Smooth muscle cell of the brain vasculature (primary cell): ENCODE measurements at places on chromosomes 11 and 22.
A peak's percentile ranks its signal among the peaks of the same experiment; 100 is the strongest.

DNA sequence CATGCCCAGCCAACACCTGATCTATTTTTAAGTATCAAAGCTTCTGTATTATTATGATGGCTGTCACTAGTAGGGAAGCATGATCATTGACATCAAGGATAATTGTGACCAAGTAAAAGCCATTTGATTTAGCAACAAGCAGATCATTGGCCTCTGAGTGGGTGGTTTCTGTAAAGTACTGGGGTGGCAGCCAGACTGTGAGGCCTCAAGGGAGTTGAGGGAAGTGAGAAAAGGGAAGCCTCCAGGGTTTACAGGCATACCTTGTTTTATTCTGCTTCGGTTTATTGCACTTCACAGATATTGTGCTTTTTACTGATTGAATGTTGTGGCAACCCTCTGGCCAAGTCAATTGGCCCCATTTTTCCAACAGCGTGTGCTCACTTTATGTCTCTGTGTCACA is 60.1 kb downstream of the PRR5L start:
- no peak for DNase-seq

DNA sequence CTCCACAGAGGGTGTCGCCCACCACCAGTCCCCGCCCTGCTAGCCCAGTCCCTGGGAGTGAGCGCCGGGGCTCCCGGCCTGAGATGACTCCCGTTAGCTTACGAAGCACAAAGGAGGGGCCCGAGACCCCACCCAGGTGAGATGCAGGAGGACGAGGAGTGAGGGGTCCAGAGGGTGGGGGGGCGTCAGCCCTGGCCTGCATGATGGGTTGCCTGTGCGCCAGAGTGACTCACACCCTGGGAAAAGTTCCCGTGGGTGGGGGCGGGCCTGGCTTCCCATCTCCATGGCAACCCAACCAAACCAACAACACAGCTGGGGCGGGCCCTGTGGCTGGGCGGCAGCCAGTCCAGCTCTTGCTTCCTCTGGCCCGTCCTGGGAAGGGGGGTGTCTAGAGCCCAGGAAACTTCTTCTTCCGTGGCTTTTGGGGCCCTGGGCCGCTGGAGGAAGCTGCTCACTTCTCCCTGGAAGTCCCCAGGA is 4.5 kb downstream of the GAS2L1 start:
- DNase-seq: peak; percentile 88

DNA sequence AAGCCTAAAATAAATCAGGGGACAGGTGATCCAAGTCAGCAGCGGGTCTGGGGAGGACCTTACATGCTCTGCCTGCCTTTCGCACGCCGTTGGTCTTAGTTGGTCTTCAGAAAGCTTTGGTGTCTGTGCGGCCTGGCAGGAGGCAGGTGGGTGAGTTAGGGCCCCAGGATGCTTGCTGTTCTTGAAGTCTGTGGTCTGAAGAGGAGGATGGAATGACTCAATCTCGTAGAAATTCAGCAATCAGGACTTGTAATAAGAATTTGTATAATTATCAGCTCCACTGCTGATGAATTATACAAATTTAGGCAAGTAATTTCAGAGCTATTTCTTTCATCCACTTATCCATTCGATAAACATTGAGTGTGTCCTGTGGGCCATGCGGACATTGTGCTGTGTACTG is 138.5 kb downstream of the FEZ1 start:
- DNase-seq: no peak

DNA sequence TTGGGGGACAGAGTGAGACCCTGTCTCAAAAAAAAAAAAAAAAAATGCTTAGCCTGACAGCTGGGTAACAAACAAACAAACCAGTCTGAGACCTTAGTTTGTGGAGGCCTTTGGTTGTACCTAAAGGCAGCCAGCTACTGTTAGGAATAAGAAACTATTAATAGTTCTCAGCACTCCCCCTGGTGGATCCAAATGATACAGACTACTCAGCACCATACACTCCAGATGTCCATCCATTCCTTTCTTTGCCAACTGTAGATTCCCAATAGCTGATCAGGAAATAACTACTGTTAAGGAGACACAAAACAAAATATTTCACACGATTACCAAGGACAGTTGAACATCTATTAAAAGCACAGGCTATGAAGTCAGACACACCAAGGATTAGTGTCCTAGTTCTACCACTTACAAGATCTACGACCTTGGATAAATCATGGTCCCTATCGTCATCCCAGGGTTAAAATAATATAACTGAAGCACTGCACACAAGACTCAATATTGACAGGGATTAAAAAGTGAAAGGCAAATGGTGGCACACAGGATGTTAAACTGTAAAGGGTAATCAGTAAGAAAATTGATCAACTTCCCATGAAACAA is 17.2 kb downstream of the CLDN25 start:
- DNase-seq: no peak

- no peak for DNase-seq
These were observed 691.1 kb downstream of the METTL15 start for GRCh38 chr11:28799316-28799715.

DNA sequence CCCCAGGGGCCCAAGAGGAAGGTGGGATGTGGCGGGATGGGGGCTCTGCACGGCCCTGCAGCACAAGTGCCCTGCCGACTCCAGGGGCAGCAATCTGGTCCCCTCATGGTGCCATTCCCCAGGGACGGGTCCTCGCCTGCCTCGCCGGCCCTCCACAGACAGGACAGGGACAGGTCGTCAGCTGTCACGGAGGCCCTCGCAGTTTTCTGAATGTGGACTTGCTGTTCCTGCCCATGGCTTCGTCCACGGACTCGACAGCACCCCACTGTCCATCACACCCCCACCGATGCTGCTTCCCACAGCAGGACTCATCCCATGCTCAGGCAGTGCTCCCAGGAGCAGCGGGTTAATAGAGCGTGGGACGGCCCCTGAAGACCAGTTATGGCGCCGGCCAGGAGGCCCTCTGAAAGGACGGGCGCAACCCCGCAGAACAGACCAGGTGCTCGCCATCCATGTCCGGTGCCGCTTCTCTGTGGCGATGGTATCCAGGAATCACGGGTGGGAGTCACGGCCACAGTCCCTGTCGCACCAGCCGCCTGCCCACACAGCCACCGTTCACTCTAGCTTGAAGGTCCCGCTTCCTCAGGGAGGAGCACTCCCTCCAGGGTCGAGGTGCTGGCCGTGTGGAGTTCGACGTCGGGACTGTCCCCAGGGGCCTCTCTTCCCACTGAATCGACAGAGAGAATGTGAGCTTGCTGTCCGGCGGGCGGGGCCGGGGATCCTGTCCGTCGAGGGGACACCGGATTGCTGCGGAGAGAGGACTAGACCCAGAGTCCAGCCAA is 18.5 kb upstream of the MUC2 start:
- no peak for DNase-seq

DNA sequence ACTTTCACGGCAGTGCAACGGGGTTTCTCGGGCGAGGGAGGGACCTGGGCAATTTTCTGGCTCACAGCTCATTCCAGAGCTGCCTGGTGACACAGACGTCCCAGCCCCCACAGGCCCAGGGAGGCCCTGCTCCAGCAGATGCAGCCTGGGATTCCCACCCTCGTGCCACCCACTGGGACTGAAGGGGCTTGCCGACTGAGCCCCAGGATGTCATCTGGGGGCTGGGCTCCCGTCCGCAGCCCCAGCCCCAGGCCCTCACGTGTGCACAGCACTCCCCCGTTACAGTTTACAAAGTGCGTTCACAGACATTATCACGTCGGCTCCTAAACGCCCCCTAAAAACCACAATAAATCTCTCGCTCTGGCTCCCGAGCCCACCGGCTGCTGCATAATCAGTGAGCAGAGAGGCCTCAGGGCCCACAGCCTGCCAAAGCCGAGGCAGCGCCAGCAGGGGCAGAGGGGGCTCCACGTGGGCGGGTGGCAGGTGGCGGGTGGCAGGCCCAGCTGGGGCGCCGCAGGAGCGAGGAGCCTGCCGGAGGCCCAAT is 76.9 kb upstream of the TCF20 start:
- DNase-seq: no peak

DNA sequence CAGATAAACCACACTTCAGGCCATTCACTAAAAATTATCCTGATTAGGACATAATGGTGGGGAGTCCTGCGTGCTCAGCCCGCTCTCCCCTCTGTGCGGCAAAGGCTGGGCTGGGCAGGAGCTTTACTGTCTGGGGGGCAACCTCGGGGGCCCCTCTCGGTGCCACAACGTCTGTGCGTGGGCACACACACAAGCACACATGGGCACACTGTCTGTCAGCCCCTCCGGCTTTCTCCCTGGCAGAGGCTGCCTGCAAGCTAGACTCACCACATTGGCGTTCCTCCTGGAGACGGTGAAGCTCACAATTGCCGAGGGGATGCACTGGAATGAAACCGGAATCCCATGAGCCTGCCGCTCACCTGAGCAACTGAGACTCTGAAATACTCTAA is 5.2 kb downstream of the MLC1 start:
- no peak for DNase-seq

DNA sequence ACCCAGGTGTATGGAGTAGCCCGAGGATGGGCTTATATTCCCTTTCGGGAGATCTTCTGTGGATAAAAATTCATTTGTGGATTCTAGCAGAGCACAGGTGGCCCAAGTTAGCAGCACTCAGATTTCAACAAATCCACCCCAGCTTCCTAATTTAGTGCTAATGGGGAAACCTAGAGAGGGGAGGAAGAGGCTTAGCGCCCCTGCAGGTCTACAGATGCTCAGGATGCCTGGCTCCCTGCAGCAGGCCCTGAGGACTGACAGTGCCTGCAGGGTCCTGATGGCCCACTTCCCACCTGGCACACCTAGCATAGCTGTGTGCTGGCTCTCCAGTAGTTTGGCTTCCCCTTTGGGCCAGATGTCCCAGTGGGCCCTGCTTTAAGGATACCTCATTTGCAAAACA is 6.5 kb downstream of the DGAT2 start:
- no peak for DNase-seq

GRCh38 chr22:45497351-45498145 is 5.1 kb upstream of the FBLN1 start:
- no peak for DNase-seq

DNA sequence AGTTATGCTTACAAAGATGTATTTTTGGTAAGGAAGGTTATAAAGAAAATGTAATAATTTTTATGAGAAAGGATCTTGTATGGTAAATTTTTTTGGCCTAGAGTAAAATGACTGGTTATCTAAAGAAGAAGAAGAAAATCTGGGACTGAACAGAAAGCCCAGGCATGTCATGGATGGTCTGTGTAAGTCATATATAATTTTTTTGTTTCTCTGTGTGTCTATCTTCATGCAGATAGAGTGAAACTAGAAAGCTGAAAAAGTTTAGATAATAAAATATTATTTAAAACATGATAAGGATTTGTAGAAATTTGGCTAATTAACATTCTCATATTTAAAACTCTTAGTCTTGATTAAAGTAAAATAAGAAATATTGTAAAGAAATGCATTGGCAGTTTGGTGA is 27.6 kb upstream of the MPEG1 start:
- DNase-seq: no peak

DNA sequence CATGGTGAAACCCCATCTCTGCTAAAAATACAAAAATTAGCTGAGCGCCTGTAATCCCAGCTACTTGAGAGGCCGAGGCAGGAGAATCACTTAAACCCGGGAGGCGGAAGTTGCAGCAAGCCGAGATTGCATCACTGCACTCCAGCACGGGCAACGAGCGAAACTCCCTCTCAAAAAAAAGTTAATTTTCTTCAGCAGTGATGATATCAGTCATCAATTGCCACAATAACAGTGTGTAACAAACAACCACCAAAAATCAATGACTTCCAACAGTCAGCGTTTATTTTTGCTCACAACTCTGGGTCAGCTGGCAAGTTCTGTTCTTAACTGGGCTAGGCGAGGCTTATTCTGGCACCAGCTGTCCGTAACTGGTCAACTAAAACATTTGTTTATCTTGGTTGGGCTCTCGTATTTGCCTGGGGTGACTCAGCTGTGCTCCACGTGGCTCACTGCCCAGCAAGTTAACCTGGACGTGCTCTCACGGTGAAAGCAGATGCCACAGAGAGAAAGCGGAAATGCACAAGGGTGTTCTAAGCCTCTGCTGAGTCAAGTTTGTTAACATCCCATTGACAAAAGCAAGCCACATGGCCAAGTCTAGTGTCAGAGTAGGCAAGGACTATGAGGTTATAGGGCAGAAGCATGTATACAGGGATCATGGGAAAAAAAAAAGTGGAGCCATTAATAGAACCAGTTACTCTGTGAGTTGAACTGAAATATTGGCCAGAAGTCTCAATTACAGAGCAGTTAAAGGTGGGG is 52.1 kb downstream of the LHFPL7 start:
- peak; percentile 97 for DNase-seq

DNA sequence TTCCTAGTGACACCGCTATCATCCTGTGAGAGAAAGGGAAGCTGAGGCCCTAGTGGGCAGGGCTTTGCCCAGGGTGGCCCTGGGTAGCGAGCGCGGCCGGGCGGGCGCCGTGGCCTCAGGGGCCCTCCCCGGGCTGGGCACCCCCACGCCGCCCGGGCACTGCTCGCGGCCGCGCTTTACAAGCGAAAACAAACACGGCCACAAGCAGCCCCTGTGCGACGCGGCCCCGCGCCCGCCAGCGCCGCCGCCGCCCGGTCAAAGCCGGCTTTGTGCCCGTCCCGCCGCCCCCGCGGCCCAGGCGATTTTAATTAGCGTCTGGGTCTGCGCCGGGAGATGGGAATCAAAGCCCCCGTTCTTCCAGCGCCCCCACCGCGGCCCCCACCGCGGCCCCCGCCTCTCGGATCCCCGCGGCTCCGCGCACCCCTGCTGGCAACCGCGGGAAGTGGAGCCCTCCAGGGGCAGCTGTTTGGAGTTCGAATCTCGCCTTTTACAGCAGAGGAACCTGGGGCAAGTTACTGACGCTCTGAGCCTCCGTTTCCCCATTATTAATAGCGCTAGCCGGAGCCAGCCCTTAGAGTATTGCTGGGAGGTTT is 47.9 kb downstream of the CHRDL2 start:
- DNase-seq: no peak

- DNase-seq: no peak
These were observed 20.3 kb downstream of the ZC3H12C start for GRCh38 chr11:110113505-110113904.

GRCh38 chr22:46748206-46748907 is 10.3 kb upstream of the CERK start:
- no peak for DNase-seq

- DNase-seq: no peak
These were observed 41.2 kb downstream of the RTL6 start for GRCh38 chr22:44456661-44457412.

DNA sequence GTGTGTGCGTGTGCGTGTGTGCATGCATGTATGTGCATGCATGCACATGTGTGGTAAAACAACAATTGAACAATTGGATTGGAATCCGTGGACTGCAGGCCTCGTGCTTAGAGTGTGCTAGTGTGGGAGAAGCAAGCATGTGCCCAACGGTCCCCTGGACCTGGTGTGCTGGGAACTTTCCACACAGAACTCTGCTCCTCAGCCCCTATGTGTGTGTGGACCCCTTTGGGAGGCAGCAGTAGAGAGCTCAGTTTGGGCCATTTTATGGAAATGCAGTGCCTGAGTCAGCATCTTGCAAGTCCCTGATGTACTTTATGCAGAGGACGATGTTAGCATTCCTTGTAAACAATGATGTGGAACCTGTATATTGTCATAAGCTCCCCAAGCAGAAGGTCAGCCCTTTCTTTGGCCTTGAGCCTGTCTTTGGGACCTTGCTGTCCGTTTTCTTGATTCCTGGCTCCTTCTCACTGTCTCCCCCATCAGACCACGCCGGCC is 167.3 kb downstream of the TBC1D22A start:
- no peak for DNase-seq
